ENCODE measurements at places on chromosomes 12 and 14.

GRCh38 chr12:23560611-23561010, 388.9 kb downstream of the SOX5 start:
- no peak for DNase-seq

DNA sequence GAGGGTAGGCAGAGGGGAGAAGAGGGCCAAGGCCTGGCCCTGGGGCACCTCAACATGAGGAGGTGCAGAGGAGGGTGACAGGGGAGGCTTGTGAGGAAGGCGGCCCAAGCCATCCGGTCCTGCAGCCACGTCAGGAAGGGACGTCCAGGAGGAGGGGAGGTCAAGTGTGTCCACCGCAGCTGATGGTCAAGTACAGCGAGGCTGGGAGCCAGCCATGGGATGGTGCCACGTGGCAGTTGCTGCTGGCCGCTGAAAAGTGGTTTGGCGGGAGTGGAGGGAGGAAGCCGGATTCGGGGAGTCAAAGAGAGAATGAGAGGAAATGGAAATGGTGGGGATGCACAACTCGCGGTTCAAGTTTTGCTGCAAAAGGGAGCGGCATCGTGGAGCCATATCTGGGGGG, 41.2 kb downstream of the PRIMA1 start:
- DNase-seq: no peak

DNA sequence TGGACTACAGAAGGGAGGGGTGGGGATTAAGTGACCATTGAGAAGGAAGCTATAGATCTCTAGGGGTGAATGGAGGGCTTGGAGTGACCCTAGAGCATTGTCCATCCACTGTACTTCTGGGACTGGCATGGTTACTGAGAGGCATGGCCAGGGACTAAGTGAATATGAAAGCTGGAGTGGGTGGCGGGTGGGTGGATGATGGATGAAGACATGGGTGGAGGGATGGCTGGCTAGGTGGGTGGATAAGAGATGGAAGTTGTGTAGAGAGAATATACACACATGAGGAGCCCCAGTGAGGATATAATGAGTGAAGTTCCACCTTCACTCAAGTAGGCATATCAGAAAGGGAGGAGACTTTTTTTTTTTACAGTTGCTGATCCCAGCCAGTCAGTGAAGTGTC, 65.5 kb upstream of the NRXN3 start:
- DNase-seq: no peak

DNA sequence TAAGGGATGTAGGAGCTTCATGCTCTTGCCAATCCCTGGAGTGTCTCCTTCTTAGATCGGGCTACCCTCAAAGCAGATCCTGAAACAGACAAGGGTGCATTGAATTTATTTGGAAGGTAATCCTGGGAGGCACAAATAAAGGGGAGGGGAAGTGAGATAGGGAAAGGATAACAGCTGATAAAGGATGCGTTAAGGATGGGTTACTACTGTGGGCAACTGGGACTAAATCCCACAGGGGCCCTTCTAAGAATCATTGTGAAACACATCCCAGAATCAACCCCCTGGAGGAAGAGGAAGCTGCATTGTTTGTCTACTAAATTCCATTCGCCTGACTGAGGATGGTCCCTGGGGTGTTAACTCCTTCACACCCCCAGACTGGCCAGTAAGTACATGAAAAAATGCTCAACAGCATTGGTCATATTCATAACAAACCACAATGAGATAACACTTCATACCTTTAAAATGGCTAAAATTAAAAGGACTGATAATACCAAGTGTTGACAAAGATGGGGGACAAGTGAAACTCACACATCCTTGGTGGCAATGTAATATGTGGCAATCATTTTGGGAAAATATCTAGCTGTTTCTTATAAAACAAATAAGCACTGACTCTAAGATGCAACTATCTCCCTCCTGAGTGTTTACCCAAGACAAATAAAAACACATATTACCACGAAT, 37.0 kb upstream of the CMKLR1 start:
- peak; percentile 87 for DNase-seq

GRCh38 chr14:30621940-30622830, at the start of gene SCFD1:
TSS of gene SCFD1 (plus strand) at chr14:30622319. CDS start at chr14:30622339, 20 bp downstream.
- peak; percentile 90 for DNase-seq

DNA sequence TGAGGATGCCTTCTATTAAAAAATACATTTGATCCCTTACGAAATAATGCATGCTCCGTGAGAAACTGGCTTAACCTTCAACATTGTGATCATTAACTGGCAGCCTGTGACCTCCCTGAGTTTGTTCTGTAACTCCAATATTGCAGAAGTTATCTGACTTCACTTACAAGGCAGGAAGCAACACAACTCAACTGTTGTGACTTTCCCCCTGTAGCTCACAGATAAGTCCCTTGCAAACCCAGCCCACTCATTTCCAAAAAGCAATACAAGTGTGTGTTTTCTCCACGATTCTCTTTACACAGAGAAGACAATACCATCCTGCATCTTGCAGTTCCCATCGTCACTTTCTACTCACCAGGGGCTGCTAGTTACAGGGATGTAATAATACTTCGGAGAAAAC, 304.7 kb upstream of the TMEM132C start:
- DNase-seq: no peak

DNA sequence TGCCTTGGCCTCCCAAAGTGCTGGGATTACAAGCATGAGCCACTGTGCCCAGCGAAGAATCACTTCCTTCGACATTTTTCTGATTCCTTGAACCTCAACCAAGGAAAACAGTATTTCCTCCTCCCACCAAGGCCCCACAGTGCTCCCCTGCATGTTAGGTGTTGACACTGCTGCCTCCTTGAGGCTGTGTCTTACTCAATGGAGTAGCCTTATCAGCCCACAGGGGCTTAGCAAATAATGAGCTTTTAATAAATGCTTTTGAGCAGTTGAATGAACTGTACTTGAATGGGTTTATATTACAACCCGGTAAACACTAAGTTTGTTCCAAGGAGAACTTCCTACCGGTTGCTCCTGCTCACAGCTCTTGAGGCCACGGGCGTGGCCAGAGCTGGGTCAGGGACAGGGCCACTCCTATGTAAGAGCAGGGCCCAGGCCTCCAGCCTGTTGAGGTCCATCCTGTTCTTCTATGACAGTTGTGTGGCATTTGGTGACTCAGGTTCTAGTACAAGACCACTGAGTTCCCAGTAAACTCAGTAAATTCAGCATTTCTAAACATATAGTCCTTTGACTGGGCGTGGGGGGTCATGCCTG, 36.8 kb upstream of the TUBA1A start:
- DNase-seq: peak; percentile 42

- no peak for DNase-seq
Observed at GRCh38 chr14:26124896-26125438, 472.9 kb downstream of the NOVA1 start.

DNA sequence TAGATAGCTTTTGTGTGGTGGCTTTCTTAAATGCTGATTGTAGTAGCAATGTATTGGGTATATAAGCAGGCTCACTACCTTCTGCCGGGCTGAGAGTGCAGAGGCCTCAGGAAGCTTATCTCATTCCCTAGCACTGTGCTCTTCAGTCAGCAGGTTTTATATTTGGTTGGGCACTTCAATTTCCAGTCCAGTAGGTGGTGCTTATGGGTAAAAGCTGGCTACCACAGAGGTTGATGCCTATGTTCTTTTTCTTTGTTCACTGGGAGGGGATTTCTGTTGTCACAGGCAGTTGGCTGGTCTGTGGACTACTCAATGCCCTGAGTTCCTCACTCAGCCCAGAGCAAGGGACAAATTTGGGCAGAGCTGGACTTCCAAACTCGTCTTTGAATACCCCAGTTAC, 43.0 kb upstream of the GLIPR1 start:
- DNase-seq: peak; percentile 39

- DNase-seq: no peak
Observed at GRCh38 chr12:67251012-67251411, 18.1 kb upstream of the CAND1 start.

GRCh38 chr12:104460973-104461698, 4.4 kb downstream of the CHST11 start:
- DNase-seq: no peak

DNA sequence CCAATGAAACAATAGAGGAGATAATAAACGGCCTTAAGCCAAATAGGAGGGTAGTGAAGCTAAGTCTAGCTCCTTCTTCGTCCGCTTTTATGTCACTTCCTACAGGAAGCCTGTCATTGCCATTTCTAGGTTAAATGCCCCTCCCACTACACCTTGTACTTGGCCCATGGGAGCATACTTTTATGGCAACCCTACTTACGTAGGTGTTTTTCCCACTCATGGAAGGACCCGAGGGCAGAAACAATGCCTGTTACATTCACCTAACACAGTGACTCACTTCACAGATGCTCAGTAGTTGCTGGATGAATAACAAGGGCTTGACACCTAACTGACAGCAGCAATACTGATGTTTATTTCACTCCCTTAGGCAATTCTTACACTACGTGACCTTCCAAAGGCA, 44.5 kb downstream of the ALKBH1 start:
- no peak for DNase-seq

- DNase-seq: no peak
Observed at GRCh38 chr14:53285821-53286220, 132.7 kb upstream of the DDHD1 start.

DNA sequence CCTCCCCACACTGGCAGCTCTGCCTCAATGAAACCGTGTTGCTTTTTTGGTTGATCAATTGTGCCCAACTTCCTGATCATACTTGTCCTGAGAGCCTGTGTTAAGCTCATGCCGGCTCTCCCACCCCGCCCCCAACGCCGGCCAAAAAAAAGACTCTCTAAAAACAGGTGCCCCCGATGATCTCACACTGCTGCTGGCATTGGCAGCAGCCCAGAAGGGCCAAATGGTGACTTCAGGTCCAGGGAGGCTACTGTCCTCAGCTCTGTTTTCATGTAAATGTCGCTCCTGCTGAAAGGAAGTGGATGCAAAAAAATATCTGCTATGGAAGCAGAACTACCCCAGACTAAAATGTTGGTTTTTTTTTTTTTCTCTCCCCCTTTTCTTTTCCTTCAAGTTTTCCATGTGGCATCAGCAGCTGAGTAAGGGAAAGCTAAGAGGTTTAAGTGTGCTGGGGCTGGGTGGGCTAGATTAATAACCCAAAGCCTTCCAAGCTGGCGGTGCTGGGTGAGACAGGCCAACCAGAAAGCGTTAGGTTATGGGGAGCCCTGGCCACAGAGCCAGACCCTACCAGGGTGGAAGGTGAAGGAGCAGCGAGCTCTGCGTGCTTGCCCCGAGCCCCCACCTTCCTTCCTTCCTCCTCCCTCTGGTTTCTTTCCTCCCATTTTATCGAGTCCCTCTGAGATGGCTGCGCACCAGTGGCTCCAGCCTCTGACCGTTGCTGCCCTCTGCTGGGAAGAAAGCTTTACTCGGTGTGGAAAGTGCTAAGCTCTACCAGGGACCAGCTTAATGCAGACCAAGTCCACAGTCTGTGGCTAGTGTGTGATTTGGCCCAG, 396.1 kb downstream of the NRXN3 start:
- DNase-seq: peak; percentile 65

DNA sequence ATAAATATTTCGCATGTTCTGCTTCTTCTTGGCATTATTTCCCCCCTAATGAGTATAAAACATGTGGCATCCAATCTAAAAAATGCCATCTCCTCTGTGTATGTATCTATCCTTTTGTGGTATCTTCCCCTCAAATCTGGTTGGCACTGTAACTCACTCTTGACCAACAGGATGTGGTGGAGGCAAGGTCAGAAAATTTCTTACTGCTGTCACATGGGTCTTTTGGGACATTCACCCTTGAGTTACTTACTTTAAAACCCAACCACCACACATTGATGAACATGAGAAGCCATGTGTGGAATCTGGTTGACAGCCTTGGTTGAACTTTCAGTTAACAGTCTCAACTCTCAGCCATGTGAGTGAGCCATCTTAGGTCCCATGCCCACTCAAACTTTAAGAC, 516.9 kb downstream of the SLC16A7 start:
- no peak for DNase-seq

- peak; percentile 54 for DNase-seq
Observed at GRCh38 chr14:103292426-103293374, 41.3 kb upstream of the EIF5 start.

DNA sequence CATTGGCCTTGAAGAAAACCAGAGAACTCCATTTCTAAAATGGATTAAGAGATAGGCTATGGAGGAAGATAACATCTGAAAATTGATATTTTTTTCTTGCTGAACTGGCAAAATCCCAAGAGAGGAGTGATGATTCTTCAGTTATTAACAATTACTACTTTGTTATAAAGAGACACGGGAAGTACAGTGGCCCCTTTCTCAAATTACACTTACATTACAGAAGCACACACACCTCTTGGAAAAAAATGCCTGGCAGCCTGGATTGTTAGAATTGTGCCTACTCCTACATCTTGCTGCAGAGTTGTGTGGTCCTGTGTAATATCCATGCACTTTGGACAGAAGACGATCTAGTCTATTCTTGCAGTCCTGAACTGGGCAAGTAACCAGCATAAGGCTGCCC, 71.7 kb downstream of the TGFB3 start:
- no peak for DNase-seq

- peak; percentile 2 for DNase-seq
Observed at GRCh38 chr14:38056270-38056669, 151.4 kb upstream of the SSTR1 start.

- DNase-seq: no peak
Observed at GRCh38 chr12:25500651-25501050, 52.4 kb downstream of the LMNTD1 start.

DNA sequence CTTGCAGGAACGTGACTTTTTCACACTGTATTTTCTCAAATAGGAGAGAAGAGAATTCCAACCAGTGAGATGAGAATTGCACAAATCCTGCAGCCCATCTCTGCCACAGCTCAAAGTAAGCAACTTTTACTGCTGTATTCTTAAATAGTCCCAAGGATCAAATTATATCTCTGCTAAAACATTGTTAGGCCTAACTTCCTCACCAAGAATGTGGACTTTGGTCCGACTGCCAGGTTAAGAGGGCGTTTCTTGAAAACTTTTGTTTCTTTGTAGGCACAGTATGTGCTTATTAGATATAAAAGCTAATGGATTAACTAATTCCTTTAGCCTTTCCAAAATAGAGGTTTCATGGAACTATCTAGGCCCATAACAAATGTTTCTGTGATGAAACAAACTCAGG, 61.4 kb upstream of the IFNG-AS1 start:
- no peak for DNase-seq

DNA sequence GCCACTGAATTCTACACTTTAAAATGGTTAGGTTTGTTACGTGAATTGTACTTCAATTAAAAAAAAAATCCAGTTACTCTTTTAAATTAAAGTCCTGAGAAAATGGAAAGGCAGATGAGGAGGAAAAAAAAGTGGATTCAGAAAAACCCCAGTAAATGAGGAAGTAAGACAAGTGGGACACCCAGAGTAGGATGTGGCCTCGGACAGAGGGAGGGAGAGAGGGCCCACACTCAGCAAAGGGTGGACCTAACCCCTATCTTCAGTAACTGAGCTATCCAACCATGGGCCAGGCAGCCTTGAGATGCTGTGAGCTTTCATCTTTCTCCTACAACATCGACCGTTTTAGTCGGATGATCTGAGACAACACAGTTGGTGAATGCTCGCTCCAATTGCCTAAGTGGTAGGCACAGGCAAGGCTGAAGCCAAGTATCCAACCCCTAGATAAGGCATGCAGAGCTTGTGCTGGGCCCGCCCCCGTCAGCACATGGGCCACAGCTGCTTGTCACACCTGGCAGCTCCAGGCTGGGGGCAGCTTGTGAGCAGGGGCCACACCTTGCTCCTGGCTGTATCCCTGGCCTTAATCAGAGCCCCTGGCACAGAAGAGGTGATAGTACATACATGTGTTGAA, 142.1 kb downstream of the TTC7B start:
- DNase-seq: no peak

- DNase-seq: no peak
Observed at GRCh38 chr12:106625976-106626375, 43.2 kb downstream of the RFX4 start.

GRCh38 chr14:66008631-66009030, 477.5 kb upstream of the CCDC196 start:
- DNase-seq: no peak

- no peak for DNase-seq
Observed at GRCh38 chr14:59905188-59905587, 14.8 kb upstream of the LRRC9 start.

All from fibroblast of skin of back (primary cell).